ENCODE measurements at places on chromosomes 5 and 9.

DNA sequence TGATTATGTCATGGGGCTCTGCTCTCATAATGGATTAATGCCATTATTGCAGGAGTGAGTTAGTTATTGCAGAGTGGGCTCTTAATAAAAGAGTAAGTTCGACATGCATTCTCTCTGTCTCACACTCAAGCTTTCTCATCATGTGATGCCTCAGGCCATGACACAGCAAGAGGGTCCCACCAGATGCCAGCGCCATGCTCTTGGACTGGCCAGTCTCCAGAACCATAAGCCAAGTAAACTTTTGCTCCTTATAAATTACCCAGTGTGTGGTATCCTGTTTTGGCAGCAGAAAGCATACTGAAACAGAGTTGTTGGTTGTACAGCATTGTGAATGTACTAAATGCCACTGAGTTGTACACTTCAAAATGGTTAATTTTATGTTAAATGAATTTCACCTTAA, 138.1 kb downstream of the MYO10 start:
- DNase-seq, result no peak

- DNase-seq, result no peak
Measured at GRCh38 chr5:167661605-167662004, 629.8 kb upstream of the WWC1 start.

GRCh38 chr5:176416965-176417364, 626 bp upstream of the CLTB start:
- DNase-seq, result no peak

GRCh38 chr5:16557477-16557876, 59.3 kb downstream of the RETREG1 start:
- DNase-seq, result no peak

DNA sequence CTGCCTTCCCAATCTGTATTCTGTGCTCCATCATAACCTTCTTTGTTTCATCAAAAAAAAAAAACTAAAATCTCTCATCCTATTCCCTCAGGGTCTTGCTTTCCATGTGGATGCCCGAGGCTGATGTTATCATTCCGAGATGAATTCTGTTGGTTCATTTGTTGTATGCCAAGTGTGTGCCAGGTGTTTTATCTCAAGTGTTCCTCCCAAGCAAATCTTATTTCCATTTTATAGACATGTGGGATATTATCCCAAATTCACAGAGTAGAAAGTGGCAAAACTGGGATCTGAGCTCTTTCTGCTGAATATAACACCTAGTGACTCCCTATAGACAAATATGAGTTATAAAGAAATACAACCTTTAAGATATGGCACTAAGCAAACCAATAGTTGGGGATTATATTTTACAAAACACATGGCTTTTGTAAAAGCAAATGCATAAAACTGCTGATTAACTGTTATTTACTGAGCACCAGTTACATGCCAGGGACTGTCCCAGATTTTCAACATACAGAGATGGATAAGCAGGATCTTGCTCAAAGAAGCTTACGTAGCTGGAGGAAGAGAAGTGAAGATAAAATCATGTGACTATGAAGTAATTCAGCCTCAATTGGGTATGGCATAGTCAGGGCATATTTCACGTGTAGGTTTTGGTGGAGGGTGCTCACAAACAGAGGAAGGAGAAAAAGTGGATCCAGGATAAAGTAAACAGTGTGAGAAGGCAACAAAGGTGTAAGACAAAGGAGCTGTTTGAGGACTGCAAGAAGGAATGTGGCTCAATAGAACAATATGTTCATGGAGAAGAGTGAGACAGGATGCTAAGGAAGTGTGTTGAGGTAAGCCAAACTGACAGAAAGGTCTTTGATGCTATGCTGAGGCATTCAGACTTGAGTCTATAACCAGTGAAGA, 143.3 kb upstream of the ADAMTSL1 start:
- DNase-seq, result no peak

DNA sequence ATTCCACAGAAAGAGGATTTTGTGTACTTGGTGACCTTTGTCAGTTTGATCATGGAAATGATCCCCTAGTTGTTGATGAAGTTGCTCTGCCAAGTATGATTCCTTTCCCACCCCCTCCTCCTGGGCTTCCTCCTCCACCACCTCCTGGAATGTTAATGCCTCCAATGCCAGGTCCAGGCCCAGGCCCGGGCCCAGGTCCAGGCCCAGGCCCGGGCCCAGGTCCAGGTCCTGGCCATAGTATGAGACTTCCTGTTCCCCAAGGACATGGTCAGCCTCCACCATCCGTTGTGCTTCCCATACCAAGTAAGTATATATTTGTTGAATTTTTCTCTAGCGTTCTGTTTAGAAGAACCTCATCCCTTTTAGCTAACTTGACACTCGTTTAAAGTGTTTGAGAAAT, 30.0 kb downstream of the RBM27 start:
- DNase-seq, result no peak

DNA sequence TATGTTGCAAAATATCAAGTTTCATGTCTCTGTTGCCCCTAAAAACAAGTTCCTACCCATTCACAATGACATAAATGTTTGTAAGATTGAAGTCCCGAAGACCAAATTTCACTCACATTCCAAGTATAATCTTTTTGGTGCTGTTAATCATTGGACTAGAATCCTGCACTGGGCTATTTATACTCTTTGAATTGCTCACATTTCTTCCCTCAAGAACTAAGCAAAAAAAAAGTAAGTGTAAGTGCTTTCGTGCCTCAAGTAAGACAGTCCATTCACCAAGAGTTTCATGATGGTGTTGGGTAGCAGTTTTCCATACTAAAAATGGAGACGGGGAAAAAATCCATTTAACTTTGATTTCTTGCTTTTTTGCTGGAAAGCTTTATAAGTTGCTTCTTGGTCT, 242.3 kb downstream of the EBF1 start:
- DNase-seq, result no peak

DNA sequence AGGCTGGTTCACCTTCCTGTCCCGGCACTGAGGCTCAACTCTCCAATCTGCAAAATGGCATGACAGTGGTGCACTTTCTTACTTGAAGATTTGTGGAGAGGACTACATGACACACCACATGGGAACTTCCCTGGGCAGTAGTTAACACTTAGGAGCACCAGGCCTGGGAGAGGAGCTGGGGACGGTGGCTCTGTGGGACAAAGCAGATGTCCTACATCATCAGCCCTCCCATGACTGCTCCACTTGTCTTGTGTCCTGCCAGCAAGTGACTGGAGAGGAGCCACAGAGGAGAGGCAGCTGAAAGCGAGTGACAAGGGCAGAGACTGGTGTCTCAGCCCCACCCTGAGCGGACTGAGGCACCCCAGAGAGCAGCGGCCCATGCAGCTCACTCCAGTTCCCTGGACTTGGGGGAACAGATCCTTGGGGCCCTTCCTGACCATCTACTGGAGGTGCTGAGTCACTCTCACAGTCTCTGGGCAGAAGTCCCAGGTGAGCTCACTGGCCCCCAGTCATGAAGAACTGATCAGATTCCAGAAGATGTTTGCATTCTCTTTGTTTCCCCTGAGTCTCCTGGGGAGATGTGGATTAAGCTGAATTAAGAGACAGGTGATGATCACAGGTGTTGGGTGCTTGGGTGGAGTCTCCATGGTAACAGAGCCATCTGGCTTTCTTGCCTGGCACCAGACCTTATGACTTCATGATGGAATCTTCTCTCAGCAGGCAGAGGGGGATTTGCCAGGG, 13.2 kb upstream of the SLC25A48 start:
- DNase-seq, result no peak

DNA sequence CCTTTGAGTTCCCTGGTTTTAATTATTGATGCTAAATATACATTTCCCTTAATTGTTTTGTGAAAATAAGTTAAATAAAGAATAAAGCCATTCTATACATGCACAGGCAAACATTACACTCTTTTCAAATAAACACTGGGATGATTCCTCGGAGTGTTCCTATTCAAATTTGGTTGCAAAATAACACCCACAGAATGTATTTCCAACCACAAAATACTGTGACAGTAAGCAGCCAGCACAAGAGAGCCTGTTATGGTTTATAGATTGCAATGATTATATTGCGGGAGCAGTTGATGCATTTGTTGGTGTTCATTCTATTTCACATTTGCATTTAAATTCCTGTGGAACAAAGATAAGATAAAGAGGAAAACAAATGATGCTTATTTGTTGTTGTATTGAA, 632.6 kb upstream of the WWC1 start:
- no peak for DNase-seq

GRCh38 chr5:139232147-139232724, 34.1 kb upstream of the SIL1 start:
- DNase-seq, result peak; percentile 61

DNA sequence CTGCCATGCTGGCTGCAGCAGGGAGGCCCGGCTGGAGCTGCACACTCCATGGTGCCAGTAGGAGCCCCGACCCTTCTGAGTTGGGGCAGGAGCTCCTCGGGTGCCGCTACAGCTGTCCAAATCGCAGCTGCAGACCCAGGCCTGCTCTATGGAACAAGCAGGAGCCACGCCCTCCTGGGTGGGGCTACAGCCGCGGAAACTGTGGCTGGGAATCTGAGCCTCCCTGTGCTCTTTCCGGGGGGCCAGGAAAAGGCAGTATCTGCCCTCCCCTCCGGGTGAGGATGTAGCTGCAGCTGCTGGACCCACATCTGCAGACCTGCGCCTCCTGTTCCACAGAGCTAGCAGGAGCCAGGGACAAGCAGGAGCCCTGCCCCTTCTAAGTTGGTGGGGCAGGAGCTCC, 278.9 kb upstream of the ACTBL2 start:
- no peak for DNase-seq

GRCh38 chr5:125037020-125037419, 290.6 kb upstream of the ZNF608 start:
- no peak for DNase-seq

GRCh38 chr5:75108515-75108914, 56.2 kb upstream of the GCNT4 start:
- DNase-seq, result no peak
